Stimulated activated CD4-positive, alpha-beta T cell treated with anti-CD3 and anti-CD28 coated beads, Interleukin-2, amount 100 ng/mL, for 4 hours (primary cell): ENCODE measurements at places on chromosomes 5 and 9.

DNA sequence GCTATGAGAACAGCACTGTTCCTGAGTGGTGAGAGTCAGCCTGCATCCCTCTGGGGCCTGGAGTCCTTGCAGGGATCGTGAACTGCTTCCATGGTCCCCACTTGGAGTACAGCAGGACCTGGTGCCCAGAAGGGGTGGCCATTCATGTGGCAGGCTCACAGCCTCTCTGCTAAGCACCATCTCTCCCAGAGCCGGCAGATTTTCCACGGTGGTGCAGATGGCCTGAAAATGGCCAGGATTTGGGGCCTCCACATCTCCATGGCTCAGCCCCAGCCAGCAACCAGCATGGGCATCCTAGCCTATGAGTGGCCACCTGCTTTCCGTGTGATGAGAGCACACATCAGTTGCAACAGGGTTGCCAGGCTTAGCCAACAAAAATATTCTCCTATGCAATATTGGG lies 33.9 kb upstream of the SEMA4D start:
- no peak for DNase-seq

DNA sequence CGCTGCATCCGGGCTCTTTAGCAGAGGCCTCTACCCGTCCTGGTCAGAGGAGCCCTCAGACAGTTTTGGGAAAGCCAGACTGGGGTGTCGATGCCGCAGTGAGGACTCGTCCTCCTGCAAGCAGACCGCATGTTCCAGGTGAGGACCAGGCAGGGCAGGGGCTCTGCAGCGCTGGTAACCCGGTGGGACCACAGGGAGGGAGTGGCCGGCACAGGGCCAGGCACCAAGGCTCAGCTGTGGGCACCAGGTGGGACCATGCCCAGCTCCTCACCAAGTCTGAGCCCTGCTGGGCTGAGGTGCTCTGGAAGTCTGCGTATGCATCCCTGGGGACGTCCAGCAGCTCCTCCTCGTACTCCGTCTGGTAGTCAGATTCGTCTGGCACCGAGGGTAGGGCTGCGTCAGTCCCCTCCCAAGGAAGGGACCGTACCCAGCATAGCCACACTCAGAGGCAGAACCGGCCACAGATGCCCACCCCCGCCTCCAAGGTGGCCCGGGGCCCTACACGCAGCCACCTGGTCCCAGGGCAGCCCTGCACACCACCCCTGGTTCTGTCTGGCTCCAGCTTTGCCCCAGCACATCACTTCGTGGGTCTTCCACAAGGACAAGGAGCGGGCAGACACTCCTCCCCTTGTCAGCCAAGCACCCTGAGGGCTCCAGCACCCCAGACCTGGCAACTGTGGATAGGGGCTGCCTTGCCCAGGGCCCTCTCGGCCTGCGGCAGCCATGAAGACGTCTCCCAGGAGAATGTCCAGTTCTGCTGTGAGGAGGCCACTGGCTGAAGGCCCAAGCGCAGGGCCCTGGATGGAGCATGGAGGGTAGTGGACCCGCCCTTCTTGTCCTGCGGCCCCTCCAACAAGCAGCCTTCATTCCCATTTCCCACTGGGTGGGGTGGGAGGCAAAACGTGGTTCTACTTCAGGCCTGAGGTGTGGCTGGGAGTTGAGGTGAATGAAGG lies 1.5 kb upstream of the NSMF start:
- DNase-seq: no peak

DNA sequence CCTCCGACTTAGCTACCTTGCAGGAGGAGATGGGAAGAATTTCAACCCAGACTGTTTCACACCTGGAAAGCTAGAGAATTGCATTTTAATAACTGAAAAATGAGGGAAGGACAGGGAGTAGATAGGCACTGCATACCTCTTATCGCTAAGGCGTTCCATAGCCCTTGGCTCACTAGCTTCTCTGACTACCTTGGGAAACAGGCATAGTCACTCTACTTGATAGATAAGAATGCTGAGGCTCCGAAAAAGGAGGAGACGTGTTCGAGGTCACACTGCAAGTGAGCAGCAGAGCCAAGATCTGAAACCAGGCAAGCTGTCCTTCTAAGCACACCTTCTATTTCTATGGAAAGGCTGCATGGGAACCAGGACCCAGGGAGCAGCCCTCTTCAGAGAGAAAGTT lies 168.9 kb downstream of the CRB2 start:
- no peak for DNase-seq

GRCh38 chr5:179115845-179116524 lies 55.8 kb downstream of the ZNF354C start:
- no peak for DNase-seq

- DNase-seq: no peak
Measured at GRCh38 chr9:95740217-95741004, 135.1 kb upstream of the ERCC6L2 start.

- DNase-seq: no peak
Measured at GRCh38 chr5:16510098-16510497, 44.5 kb upstream of the ZNF622 start.

DNA sequence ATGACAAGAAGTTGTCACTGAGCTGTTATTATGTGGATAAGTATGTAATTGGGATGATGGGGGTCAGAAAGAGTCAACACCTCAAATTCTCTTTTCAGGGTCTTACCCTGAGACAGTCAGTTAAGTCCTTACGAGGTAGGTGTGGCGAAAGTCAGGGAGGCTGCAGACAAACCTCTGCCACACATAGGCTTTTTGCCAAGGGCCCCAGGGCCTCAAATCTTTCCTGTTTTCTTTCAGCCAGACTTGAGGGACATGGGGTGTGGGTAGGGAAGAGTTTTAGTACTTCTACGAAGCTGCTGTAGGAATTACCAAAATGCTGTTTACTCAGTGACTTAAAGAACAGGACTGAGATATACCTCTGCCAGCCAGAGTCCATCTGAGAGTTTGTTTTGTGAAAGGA lies 13.8 kb downstream of the OR2S2 start:
- no peak for DNase-seq

DNA sequence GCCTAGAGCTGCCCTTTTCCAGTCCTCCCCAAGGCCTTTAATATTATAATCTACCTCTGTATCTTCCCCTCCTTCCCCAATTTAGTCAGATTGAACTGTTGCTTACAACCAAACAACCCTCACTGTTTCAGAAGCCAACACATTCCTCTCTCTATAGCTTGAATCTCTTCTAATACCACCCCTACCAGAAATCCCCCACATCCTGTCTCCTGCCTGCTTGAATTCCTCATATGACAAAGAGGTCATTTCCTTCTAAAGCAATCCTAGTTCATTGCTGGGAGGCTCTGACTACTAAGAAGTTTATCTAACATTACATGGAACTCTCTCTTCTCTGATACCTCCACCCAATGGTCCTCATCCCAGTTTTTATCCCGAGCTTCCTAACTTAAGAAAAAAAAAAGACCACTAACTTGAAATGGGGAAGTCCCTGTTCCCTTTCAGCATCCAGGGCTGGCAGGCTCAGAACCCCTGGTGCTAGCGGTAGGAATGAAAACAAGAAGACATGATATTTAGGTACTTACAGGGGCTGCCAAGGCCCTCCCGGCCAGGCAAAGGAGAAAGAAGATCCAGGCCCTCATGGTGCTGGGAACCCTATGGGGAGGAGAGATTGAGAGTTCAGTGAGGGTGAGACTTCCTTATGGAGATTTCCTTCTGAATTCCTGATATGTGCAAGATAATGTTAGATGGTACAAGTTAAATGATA lies 11.0 kb downstream of the SPARC start:
- no peak for DNase-seq
